ENCODE measurements at places on chromosomes 13 and 19.

DNA sequence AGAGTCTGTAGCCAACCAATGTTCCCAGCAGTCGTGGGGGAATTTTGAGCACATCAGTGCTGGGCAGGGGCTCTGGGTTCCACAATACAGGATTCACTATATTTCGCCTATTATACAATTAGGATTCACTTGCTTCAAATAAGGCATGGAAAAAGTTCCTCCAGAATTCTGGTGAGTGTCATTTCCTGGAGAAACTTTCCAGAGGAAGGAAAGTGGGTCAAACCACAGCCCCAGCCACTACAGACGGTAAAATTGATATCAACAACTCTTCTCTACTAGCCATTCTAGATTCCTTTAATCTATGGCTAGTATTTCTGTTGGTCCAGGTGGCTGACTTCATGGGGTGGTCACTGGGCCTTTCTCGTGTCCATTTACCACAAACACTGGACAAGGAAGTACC, 10.5 kb downstream of the MYCBP2 start:
- DNase-seq: no peak

- DNase-seq: no peak
Measured at GRCh38 chr13:42553098-42554046, 20.6 kb upstream of the TNFSF11 start.

DNA sequence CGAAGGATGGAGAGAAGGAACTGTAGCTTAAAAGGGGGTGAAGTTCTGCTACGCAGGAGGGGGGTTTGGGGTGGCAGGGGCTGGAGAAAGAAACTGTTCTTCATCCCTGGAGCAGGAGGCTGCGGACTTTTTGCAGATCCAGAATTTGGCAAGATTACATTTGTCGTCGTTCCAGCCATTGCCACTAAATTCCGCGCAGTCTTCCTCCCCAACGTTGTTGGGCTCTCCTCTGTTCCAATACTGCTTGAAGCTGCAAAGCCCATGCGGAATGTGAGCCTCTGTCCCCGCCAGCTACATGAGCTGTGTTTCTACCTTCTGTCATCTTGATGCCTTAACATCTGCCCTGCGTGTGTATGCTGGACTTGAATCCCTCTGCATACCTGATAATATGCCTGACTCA, 4.3 kb downstream of the CD209 start:
- no peak for DNase-seq

GRCh38 chr13:75180805-75181455, 301.0 kb downstream of the TBC1D4 start:
- no peak for DNase-seq

- no peak for DNase-seq
Measured at GRCh38 chr13:75687150-75687763, 51.1 kb downstream of the LMO7 start.
